ENCODE measurements at places on chromosomes 3 and 15.

GRCh38 chr3:179811321-179812095, 158.7 kb downstream of the USP13 start:
- DNase-seq: peak; percentile 70

DNA sequence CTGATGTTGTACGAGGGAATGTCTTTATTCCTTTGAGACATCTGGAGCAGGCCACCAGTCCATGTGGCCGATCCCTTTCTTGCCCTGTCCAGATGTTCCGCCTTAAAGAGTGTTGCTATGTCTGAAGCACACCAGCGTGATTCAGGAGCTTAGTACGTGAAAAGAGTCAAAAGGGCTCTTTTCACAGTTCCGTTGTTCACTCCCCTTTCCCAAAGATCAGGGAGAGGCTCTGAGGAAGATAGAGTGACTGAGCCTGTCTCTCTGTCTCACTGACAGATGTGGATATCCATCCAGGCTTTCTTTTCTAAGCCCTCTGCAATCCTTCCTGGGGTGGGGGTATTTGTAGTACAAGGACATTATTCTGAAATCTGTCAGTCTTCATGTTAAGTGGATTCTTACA, 262.5 kb upstream of the LRTM1 start:
- DNase-seq: no peak

DNA sequence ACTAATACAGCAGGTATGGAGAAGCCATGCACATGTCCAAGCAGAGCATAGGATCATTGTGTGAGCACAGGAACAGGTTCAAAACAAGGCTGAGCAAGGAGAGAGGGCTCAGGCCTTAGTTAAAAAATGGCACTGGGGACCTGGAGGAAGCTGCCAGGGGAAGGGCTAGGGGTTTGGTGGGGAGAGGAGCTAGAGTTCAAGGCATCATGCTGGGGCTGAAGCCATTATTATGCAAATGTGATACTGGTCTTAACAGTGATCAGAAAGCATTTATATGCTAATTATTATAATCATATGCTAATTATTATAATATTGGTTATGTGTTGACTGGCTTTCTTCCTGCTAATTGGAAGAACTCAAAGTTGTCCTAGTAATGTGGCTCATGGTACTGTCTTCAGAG, 546.0 kb upstream of the CFAP20DC start:
- DNase-seq: no peak

DNA sequence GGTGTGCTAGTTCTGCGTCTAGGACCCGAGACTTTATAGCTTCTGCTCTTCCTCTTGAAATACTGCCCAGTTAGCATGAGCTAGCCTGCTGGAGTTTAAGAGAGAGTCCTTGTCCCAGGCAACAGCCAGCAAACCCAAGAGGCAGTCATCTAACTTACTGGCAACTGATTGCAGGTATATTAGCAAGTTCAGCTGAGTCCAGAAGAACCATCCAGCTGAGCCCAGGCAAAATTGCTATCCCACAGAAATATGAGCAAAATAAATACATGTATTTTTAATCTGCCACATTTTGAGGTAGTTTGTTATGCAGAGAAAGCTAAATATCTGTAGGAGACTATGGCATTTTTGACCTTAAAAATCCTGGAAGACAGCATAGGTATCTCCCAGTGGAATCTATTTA, 174.4 kb upstream of the CMC1 start:
- no peak for DNase-seq

DNA sequence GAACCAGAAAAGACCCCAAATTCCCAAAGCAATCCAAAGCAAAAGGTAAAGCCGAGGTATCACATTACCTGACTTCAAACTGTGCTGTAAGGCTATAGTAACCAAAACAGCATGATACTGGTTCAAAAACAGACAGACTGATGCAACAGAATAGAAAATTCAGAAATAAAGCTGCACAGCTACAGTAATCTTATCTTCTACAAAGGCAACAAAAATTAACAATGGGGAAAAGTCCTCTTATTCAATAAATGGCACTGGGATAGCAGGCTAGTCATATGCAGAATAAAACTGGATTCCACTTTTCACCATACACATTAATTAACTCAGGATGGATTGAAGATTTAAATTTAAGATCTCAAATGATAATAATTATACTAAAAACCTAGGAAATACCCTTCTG, 392.6 kb upstream of the CBLB start:
- no peak for DNase-seq

DNA sequence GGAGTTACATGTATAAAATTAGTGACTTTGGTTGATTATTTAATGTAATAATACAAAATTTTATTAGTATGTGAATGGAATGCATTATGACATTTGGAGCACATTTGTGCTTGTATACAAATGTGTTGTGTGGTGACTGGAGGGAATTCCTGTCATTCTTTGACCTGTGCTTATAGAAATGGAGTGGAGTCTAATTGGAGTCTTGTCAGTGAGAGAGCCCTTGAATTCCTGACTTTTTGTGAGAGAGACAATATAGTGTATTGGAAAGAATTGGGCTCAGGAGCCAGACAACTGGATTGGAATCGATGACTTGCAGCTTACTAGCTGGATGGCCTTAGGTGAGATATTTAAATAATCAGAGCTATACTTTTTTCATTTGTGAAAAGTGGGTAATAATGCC, 9.4 kb downstream of the TCF12 start:
- no peak for DNase-seq

DNA sequence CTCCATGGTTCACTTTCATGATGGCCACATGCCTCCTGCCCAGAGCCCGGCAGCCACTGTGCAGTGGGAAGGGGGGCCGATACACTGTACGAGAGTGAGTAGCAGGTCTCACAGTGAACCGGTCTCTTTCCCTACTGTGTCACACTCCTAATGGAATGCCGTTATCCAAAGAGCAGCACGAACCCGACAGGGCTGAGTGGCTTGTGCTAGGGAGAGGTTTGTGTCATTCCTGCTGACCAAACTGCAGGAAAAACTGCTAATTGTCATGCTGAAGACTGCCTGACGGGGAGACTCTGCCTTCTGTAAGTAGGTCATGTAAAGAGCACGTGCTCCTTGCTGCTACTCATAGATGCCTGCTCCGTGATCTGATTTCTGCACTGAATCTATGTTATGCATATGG, 105.1 kb downstream of the ARPP21 start:
- DNase-seq: no peak

DNA sequence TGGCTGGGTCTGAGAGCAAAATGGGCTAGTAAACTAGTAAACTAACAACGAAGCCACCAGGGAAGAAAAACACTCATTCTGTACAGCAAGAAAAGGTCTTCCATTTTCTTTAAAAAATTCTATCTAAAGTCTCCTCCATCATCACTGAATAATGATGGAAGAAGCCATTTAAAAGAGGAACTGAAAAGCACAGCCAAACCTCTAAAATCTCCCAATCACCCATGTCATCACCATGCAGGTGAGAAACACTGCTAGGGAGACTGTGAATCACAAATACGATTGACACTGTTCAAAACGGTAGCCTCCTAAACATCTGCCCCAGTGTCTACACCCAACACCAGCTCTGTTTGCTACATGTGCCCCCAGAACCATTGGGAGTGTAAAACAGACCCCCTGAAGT, 140.4 kb downstream of the RORA start:
- DNase-seq: no peak

- peak; percentile 53 for DNase-seq
Measured at GRCh38 chr15:61159901-61160300, 69.2 kb downstream of the RORA start.

DNA sequence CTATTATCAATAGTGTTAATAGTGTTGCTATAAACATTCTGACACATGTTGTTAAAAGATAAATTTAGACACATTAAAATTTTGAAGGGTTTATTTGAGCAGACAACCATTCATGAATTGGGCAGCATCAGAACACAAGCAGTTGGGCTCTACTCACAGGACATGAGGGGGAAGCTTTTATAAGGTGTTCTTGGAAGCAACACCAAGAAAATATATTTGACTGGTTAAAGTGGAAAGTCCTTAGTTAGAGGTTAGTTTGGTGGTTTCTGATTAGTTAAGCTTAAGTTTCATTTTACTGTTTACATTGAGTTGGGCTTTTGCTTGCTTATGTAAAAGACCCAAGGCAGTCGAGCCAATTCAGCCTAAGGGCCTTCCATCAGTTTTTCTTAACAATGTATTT, 220.7 kb downstream of the CD47 start:
- DNase-seq: no peak

DNA sequence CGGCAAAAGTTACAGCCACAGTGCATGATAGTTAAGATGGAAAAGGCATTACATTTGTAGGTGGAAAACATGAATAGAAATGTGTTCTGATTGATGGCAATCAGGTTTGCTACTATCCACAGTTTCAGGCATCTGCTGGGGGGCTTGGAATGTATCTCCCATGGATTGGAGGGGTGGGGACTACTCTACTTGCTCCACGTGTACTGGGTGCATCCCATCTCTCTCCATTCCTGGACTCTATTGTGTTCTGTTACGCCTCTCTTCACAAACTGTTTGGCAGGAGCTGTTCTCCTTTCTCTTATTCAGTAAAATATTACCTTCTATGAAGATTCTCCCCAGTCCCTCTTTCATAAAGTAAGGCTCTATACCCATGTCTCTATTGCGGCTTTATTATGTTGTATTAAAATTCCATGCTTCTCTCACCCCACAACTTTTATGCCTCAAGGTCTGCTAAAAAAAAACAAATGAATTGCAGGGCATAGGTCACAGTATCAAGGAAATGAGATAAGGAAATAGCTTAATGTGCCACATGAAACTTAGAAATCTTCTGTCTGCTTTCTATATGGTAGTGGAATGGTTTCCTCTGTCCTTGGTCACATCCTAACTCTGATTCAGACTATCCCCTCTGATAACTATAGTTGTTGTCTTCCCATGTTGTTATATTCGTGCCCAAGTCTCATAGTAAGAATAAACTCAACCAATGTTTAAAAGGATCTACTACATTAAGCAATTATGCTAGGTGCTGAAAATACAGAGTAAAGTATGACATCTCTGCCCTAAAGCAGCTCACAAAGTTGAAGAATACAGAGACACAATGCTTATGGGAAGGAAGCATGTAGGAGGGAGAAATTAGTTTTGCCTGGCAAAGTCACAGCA, 43.2 kb downstream of the LRRFIP2 start:
- no peak for DNase-seq

GRCh38 chr3:171783086-171783485, 27.2 kb downstream of the PLD1 start:
- DNase-seq: no peak

- DNase-seq: peak; percentile 7
Measured at GRCh38 chr3:9067352-9067975, 104.2 kb upstream of the RAD18 start.
